ENCODE measurements at places on chromosomes 11 and 22. TPM values are rescaled to one million over a fixed set of nuclear protein-coding genes. Genes with fewer than 3 reads are reported as not detected.

- no peak overlapping the region for H3K4me3 ChIP-seq
- peaks cover 2% of the 10 kb centered on the region for H3K4me1 ChIP-seq
- DNase-seq: no peak
These were observed 7.2 kb downstream of the SUN2 start for GRCh38 chr22:38748487-38749136.

DNA sequence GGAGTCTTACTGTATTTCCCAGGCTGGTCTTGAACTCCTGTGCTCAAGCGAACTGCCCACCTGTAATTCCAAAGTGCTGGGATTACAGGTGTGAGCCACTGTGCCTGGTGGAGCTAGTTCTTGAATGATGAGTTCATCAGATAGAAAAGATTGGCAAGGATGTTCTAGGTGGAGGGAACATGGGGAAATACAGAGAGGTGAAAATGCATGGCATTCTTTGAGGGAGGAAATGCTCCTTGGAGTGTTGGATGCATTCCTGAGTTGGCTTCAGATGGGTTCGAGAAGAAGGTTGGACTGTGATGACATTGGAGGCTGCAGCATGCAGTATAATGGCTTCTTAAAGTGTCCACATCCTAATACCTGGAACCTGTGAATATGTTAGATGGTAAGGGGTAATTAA, 4.4 kb downstream of the DDX10 start:
- no peak overlapping the region for H3K4me3 ChIP-seq
- no peak for DNase-seq
- peaks cover 67% of the 10 kb centered on the region for H3K4me1 ChIP-seq
- H3K27ac ChIP-seq: no peak overlapping the region
- no peaks in the 10 kb centered on the region for H3K27me3 ChIP-seq

GRCh38 chr11:33347490-33348125, 90.4 kb downstream of the HIPK3 start:
- no peaks in the 10 kb centered on the region for H3K4me1 ChIP-seq
- DNase-seq: no peak
- H3K36me3 ChIP-seq: peaks cover 12% of the 10 kb centered on the region

GRCh38 chr11:75547617-75548058, 14.4 kb upstream of the SERPINH1 start:
- no peaks in the 10 kb centered on the region for H3K27me3 ChIP-seq
- no peak for DNase-seq
- H3K36me3 ChIP-seq: no peaks in the 10 kb centered on the region
- peak overlapping the region; percentile 61 for H3K27ac ChIP-seq
- peaks cover 7% of the 10 kb centered on the region for H3K4me1 ChIP-seq
- H3K4me3 ChIP-seq: peak overlapping the region; percentile 11

Gene THAP7
- total RNA-seq: 22.5 TPM

Gene TRIM51
- total RNA-seq: not detected

DNA sequence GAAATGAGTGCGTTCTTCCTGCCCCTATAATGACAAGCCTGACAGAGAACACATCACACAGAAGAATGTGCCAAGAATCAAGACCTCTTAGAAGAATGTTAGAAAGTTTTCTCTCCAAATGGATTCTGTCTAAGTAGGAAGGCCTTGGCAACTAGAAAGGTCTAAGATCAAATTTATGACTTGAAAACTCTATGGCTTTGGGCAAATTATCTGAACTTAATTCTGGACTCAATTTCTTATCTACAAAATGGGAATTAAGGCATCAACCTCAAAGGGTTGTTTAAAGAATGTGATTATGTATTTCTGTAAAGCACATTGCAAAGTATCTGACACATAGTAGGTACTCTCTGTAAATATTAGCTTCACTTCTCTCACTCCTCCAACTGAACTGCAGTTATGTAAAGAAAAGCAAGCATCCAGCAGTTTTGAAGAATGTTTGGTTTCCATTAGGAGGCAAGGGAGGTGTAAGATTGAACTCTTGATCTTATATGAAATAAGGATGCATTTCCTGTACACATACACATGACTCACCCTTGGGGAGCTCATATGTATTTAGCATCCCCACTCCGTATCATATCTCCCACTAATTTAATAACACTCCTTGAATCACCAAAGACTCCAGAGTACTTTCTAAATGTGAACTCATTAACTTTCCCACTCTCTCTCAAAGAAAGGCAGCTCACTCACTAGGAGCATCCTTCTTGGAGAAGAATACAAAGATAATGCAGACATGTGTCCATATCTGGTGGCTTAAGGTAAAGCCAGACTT, 77.6 kb downstream of the ETS1 start:
- H3K4me3 ChIP-seq: no peak overlapping the region
- peak overlapping the region; percentile 98 for H3K27ac ChIP-seq

Gene DAGLA
- total RNA-seq: 4.8 TPM

Gene CAVIN3
- total RNA-seq: 120 TPM

Gene MS4A12
- total RNA-seq: not detected

Gene C11orf91
- total RNA-seq: not detected

GRCh38 chr22:43002202-43002586, 12.8 kb downstream of the PACSIN2 start:
- H3K4me1 ChIP-seq: peaks cover 76% of the 10 kb centered on the region
- peak overlapping the region; percentile 90 for H3K27ac ChIP-seq
- DNase-seq: no peak
- H3K36me3 ChIP-seq: no peaks in the 10 kb centered on the region

GRCh38 chr22:33832558-33833151, 87.6 kb downstream of the LARGE1 start:
- H3K27me3 ChIP-seq: no peaks in the 10 kb centered on the region
- no peak overlapping the region for H3K27ac ChIP-seq
- no peaks in the 10 kb centered on the region for H3K36me3 ChIP-seq
- peaks cover 5% of the 10 kb centered on the region for H3K4me1 ChIP-seq
- DNase-seq: no peak
- H3K4me3 ChIP-seq: no peak overlapping the region

Measured in chondrocyte (in vitro differentiated cells).